ENCODE measurements at places on chromosomes 4 and X.

- peak; percentile 65 for DNase-seq
Observed at GRCh38 chr4:100872811-100873210, 355.0 kb upstream of the EMCN start.

DNA sequence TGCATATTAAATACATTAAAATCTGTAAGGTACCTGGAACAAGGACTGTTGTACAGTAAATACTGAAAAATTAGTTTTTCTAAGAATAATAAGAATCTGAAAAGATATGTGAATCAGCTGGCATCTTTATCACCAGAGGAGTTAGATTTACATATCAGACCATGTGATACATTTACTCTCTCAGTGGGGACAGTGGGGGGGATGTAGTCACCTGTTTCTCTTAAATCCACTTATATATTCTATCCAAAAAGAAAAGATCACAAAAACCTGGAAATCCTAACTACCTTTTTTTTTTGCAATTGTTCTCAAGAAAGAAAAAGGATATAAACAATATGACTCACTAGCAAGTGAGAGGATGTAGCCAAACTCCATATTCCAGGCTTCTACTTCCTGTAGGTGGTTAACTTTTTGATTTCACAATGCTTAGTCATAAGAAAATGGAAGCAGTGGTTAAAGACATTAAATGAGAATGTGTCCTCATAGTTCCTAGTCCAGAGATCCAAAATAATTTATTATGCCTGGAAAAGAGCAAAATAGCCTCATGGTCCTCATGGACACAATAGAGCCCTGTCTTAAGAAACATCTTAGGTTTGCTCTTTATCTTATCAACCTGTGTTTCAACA lies 22.5 kb upstream of the MYOZ2 start:
- peak; percentile 81 for DNase-seq

- no peak for DNase-seq
Observed at GRCh38 chrX:6149060-6149872, 79.4 kb downstream of the NLGN4X start.

DNA sequence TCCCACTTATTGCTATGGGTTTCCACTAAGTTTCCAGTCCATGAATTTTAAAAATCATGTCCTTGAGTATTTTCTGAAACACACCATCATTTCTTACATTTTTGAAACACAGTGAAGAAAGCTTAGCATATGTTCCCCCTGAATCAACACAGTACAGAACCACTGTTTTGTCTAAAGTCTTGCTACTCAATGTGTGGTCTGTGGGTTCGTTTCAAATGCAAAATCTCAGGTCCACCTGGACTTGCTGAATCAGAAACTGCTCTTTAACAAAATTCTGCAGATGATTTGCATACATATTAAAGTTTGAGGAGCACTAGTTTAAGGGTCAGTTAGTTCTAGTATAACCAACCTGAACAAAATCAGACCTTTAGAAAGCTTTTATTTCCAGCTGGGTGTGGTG lies 60.4 kb downstream of the SUPT20HL2 start:
- DNase-seq, result no peak

DNA sequence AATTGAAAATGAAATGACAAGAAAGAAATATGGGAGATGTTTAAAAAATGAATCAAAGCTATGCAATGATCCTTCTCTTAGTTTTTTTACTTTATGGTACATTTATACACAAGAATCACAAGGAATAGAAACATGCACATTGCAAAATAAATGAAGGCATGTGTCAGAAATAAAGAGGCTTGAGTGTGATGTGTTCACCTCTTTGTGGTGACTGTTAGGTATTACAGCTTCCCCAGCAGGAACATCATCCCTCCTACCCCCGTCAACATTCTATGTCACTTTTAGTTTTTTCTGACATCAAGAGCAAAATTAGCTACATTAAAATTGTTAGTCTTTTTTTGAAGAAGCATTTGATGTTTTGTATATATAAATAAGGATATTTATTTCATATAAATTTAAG lies 214.8 kb downstream of the SLC4A4 start:
- DNase-seq, result no peak

- DNase-seq, result peak; percentile 89
Observed at GRCh38 chr4:142095886-142096605, 459.7 kb downstream of the IL15 start.

- no peak for DNase-seq
Observed at GRCh38 chr4:153651116-153651515, 33.0 kb upstream of the TLR2 start.

GRCh38 chr4:27484216-27484615 lies 623.6 kb downstream of the STIM2 start:
- no peak for DNase-seq

DNA sequence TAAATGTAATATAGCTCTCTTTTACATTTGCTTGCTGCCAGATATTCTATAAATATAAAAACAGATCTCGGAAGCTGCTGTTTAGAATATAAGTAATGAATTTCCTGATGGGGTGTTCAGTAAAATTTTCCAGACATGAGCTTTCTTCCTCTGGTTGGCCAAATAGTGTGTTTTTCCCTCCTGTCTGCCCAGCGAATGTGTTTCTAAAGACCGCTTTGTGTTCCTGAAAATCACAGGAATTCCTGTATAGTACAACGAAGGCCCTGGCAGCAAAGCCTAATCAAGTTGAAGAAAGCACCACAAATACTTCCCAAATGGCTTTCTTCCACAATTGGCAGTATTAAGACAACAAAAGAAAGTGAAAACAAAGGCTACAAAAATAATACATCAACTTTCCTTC lies 494.1 kb downstream of the INPP4B start:
- DNase-seq, result no peak

DNA sequence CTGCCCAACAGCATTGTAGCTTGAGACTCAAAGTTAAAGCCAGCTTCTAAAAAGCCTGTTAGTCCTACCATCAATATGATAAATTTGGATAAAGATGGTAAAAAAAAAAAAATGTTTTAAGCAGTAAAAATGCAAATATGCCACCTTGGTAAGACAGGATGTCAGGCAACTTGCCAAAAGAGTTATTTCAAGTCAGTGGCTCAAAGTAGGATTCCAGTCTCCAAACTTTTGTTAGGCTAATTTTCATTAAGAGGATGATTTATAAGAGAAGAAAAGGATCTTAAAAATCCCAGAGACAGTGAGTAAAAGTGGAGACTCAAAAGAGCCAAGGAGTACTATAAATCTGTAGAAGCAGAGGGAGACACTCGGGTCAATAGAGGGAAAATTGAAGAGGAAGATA lies 47.5 kb downstream of the GASK1B start:
- DNase-seq, result no peak

- no peak for DNase-seq
Observed at GRCh38 chr4:184433258-184433892, 41.0 kb downstream of the IRF2 start.

- DNase-seq, result no peak
Observed at GRCh38 chrX:86263526-86263925, 115.3 kb downstream of the DACH2 start.

DNA sequence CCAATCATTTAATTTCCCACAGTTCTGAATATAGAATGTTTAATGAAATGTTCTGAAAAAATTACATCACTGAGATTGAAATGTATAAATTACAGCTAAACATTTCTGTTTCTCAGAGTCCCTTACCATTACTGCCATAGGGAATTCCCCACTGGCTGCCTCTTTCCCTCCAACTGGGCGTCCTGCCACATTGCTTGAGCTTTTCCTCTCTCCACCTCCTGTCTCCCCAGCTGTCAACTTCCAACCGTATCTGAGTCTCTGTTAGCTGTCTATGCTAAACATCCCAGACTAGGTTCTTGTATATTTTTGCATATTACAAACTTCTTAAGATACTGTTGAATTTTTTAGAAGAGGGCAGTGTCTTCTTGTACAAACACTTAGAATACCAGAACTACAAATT lies 407.3 kb upstream of the SLIT2 start:
- peak; percentile 27 for DNase-seq

DNA sequence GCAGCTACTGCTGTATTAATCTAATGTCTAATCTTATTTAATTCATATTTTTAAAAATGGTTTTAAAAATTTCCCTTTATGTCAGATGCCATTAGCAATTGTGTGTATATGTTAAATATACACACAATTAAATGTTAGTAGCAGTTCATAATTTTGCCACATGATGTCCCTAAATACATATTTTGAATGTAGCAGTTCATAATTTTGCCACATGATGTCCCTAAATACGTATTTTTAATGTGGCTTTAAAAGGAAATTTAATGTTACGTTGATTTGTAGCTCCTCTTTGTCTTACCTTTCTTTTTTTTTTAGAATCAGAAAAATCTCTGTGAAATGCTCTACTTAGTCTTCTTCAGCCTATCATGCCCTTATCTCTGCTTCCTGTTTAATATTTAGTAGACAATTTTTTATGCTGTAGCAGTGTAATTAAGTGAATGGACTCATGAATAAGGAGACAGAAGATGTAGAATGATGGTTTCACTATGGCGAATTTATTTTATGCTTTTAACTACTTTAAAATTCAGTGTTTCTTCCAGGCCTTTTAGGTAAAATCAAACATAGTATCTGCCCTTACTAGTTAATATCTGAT lies 26.1 kb downstream of the RBM46 start:
- DNase-seq, result no peak

DNA sequence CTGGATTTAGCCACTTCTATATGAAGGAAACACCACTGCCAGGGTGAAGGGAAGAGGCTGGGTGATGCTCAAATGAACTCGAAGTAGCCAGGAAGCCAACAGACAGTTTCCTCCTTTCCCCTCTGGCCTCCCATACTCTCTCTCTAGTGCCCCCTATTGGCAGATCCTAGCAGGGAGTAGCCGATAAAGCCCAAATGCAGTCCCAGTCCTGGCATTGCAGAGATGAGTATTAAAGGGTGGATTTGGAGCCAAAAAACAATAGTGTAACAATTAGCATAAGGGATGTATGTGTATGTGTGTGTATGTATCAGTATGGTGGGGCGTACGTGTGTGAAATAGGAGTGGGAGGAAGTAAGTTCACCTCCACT lies 213.8 kb upstream of the LDB2 start:
- DNase-seq, result no peak

DNA sequence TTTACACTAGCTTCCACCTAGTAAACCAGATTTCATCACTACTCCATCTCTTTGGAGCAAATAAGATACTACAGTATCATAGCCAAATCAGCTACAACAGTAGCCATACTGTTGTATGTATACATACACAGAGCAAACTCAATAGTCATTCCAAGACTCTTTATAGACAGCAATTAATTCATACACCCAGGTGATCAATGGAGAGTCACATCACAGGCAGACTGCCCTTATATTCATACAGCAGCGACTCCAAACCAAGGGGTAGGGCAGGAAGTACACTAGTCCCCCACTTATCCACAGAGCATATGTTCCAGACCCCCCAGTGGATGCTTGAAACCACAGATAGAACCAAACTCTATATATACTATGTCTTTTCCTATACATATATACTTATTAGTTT lies 76.6 kb downstream of the FBXW7 start:
- DNase-seq, result no peak

Data from NCI-H226 (cell line).